T47D (cell line): ENCODE measurements at places on chromosomes 2 and 18.

DNA sequence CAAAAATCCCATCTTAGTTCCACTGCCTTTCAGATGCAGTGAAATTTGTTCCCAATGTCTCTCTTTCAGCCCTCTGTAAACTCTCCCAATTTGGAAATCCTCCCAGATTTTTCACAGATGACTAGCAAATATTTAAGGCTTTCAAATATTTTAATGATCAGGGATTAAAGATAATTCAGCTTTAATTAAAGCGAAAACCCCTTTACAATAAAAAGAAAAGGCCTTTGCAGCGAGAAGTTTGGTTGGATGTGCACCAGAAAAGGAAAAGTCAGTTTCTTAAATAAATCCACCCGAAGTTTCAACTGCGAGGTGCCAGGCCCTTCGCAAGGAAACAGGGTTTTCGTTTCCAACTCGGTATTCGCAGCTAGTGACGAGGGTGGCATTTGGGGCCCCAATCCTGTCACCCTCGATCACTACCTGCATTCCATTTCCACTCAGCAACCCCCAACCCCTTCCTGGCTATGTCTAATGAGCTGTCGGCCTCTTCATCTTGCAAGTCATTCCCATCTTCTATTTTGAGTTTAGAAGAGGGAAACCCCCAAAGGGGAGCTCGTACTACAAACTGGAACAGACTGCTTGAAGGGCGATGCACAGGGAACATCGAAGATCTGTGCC, 1.5 kb downstream of the RAX start:
- DNase-seq, result no peak

DNA sequence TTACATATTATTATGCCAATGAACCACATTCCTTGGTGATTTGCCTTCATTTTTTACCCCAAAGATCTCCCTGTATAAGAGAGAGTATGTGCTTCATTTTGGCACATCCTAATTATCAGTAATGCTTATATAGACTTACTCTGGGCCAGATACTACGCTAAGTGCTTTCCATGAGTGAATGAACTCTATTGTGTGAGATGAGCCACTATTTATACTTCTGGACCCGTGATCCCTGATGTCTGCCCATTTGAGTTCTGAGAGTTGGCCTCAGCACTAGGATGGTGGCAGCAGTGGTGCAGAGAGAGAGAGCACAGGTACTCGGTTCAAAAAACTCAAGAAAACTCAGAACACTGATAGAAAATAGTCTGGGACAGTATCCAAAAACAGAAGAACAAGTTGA, 17.4 kb upstream of the KCMF1 start:
- DNase-seq, result no peak

- no peak for DNase-seq
Measured at GRCh38 chr2:96913398-96914202, 43.7 kb upstream of the SEMA4C start.

- DNase-seq, result no peak
Measured at GRCh38 chr2:72921853-72922252, 4.5 kb downstream of the EMX1 start.

GRCh38 chr2:219607931-219608330, 10.3 kb downstream of the STK11IP start:
- DNase-seq, result no peak

DNA sequence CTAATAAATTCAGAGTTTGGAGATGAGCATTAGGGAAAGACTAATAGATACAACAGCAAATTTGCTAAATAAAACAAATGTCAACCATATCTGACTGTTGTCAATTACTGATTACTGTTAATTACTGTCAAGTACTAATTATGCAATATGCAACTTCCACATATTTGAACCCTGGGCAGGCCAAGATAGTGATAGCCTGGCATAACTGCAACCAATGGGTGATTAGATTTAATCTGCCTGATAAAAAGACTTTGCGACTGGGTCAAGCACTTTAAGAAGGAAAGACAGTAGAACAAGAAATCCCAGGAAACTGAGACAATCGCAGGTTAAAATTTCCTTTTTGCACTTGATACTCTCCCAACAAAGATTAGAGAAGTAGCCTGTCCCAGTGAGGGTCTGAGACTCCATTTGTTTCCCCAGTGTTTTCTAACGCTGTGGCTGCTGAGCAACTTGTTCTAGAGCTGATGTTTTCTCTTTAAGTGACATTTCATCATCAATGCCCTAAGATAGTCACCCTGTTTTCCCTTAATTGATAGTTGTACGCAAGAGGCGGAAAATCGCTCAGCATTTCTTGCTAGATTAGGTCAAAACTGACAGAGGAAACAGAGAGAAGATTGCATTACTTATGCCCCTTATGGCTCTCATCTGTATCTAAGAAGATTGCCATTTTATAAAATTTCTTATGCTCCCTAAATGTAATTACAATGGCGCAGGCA, 17.8 kb downstream of the ARHGAP15 start:
- DNase-seq, result no peak

GRCh38 chr2:193868833-193869232, 1674.1 kb upstream of the TMEFF2 start:
- no peak for DNase-seq

DNA sequence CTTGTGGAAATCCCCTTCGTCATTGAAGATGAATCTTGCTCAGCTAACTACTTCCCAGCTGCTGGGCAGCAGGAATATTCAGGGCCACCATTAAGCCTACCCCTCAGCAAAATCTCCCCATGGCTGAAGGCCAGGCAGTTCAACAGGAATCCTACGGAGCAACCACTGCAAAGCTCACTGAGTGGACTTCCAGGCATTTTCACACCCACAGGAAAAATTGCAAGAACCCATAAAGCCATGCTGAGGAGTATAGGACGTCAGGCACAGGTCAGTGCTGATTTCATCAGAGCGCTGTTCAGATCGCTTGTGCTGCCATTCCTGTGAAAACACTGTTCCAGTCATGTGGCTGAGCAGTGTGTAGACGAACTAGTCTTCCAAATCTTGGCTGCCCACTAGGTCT, 134.8 kb upstream of the TACR1 start:
- DNase-seq, result no peak

DNA sequence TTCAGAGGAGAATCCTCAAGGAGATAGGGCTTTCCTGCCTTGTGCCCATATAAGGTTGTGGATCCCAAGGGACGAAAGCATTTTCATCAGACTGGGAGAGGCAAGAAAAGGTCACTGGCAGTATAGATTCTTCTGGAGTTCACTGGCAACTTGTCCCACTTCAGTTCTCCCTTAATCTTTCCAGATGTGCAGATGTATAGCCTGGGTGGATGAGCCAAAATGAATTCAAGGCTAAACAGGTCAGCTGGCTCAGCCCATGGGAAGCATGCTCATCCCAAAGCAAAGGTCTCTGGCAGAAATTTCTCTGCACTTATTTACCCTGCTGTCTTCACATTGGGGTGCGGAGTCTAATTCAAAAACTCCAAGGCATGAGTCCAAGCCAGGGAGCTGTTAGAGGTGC, 148.9 kb upstream of the TNP1 start:
- DNase-seq, result no peak

DNA sequence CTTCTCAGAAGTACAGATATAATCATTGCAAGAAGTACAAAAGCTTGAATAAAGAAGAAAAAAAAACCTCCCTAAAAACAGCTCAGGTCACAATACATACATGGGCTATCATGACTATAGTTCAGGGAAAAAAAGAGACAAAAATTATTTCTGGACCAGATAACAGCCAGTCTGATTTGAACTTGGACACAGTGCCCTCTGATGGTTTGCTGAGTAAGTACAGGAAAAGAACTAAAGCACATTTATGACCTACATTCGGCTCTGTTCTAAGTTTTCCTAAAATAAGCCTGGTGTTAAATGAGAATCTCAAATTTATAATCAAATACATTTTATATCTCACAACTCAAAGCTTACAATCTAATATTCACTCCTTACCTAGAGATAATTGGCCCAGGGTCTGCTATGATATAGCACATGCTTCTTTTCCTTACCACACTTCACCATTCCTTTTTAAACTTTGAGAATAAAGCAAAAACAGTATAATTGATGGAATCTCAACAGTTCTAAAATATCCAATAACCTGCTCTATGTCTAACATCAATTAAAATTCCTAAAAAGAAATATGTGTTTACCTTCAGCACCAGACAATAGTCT, 81.1 kb downstream of the RAPH1 start:
- peak; percentile 5 for DNase-seq

DNA sequence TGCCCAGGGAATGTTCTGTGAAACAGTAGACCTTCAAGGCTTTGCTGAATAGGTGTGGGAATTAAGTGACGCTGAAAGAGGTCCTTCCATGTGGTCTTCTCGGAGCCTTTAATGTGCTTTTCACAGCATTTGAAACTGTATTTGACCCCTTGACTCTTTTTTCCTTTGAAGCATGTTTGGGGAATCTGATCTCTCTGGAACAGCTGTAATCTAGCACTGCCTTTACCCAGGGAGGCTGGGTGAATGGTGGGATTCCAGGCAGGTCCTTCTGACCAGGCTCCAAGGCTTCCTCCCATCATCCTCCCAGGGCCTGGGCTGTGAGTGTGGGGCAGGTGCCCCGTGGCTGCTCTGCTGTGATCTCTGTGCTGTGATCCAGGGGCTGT, 4.2 kb downstream of the ZAP70 start:
- DNase-seq, result no peak

DNA sequence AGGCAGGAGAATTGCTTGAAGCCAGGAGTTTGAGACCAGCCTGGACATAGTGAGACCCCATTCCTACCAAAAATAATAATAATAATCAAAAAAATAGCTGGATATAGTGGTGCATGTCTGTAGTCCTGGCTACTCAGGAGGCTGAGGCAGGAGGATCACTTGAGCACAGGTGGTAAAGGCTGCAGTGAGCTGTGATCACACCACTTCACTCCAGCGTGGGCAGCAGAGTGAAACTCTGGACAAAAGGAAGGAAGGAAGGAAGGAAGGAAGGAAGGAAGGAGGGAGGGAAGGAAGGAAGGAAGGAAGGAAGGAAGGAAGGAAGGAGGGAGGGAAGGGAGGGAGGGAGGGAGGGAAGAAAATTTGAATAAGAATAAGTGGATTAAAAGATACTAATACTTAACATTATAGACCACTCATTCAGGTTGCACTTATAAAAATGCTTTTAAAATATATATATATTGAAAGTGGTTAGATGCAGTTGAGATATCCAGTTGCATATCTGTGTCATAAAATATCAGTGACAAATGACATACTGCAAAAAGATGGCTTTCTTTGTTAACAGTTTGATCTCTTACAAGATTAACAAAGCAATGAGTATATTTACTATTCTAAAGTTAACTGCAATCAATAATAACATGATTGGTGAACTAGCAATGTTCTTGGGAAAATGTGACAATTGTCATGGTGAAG, 702.4 kb downstream of the CPS1 start:
- DNase-seq, result no peak

GRCh38 chr2:172412984-172413492, 14.3 kb upstream of the ITGA6 start:
- DNase-seq, result no peak

DNA sequence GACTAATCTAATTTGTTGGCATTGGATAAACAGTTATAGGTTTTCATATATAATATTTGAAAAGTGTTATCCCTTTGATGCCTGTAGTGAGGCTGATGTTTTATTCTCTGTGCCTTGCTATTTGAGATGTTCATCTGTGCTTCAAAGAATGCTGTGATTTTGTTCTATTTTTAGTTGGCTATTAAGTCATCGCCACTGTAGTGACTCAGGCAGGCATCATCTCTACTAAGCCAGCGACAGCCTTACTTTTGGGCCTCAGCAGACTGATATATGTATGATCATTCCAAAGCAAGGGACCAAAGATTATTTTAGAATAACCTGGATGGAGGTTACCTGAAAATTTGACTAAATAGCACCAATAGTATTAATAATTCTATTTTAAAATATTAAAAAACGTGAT, 1674.5 kb upstream of the NXPH2 start:
- no peak for DNase-seq

DNA sequence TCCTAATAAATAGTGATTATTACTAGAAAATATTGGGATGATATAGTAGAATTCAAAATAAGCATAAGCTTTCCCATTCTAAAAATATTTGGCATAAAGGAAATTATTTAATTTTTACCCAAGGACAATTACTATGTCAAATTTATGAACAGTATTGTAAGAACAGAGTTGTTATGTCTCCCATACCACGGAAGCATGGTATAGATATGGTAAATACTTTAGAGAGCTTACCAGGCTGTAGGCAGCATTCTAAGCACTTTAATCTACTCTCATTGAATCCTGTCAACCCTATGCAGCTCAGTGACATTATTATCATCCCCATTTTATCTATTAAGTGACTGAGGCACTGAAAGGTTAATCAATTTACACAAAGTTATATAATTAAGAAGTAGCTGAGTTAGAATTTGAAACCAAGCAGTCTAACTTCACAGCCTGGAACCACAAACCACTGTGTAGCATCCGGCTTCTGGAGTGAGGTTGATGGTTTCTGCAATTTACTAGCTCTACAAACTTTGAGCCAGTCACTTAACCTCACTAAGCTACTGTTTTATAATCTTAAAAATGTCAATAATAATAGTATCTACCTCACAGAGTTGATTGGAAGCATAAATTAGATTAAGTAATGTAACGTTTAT, 323.7 kb downstream of the ARHGAP15 start:
- DNase-seq, result no peak

- DNase-seq, result no peak
Measured at GRCh38 chr18:54690198-54690597, 99.2 kb downstream of the DYNAP start.

- no peak for DNase-seq
Measured at GRCh38 chr2:211161236-211161635, 604.8 kb downstream of the CPS1 start.

DNA sequence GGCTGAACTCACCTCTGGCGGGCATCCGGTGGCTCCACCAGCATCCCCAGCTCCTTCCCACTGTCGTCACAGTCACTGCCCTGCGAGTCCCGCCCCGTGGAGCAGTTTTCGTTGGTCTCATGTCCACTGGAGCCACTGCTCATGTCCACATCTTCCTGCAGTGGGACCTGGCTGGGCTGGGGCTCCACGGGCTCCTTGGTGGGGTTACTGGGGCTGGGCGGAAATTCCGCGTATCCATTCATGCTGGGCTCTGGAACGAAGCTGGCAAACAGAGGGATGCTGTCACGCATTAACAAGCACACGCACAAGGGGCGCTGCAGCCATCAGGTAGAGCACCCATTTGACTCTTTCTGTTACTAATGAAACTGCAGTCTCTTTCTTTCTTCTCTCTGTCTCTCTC, 10.7 kb downstream of the PER2 start:
- DNase-seq, result no peak

GRCh38 chr2:207819839-207820784, 50.4 kb upstream of the FZD5 start:
- no peak for DNase-seq

GRCh38 chr2:234451852-234452625, 44.8 kb downstream of the ARL4C start:
- DNase-seq, result no peak

DNA sequence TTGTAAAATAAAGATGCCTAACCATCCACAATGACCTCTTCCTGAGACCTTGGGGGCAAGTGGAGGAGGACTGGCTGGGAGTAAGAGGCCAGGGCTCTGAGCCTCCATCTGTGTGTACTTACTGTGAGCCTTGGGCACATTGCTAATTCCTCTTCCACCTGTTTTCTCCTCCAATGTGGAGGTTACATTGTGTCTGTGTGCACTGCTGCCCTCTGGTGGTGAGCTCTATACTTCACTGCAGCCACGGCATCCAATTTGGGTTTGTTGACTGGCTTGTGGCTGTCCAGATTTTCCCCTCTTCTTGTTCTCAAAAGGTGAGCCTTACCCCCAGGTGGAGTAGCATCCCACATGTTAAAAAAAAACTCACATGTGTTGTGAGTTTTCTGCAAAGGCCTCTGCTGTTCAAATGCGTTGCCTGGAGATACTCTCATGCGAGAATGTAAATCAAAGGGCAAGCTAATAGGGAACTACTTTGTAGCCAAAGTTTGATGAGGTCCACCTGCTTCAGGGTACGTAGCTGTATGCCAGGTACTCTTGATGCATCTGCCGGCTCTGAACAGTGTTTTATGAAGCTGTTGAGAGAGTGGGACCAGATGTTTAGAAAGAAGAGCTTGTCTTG, 80.8 kb downstream of the APOB start:
- DNase-seq, result peak; percentile 73
